OCI-M1 (cell line): ENCODE measurements at places on chromosomes 1 and 21.
A peak's percentile ranks its signal among the peaks of the same experiment; 100 is the strongest.

GRCh38 chr1:43066578-43066977 lies 105.5 kb downstream of the EBNA1BP2 start:
- no peak for DNase-seq

DNA sequence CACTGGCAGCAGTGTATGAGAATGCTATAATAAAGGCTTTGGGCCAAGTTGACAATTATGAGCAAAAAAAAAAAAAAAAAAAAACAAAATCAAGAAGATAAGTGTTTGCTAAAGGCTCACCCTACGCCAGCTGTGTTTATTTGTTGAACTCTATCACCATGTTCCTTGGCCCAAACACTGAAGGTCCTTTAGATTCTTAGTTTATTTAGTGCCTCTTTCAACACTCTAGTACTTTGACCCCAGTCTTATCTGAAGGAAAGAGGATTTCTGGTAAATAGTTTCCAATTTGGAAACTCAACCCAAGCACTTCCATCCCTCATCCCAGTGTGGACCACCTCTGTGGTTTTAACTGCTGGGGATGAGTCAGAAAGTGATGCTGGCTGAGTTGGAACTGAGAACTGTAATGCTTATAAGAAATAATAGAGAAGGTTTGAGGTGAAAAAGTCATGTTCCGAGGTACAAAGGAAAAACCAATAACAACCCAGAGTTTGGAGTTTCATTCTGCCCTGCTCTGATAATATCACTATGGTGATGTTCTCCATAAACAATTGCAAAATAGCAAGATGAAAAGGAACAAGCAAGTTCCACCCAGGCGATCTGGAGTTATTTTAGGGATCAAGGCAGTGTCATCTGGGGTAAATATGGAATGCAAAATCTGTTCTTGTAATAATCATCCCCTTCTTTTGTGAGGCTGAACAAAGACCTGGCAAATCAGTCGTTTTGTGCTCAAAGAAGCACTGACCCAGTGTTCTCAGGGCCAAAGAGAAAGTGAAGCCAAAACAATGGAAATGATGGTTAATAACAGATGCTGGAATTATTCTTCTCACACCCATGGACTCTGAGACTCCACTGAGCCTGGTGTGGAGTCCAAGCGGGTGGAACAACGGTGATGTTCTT lies 19.7 kb upstream of the CAPZB start:
- DNase-seq: peak; percentile 54

DNA sequence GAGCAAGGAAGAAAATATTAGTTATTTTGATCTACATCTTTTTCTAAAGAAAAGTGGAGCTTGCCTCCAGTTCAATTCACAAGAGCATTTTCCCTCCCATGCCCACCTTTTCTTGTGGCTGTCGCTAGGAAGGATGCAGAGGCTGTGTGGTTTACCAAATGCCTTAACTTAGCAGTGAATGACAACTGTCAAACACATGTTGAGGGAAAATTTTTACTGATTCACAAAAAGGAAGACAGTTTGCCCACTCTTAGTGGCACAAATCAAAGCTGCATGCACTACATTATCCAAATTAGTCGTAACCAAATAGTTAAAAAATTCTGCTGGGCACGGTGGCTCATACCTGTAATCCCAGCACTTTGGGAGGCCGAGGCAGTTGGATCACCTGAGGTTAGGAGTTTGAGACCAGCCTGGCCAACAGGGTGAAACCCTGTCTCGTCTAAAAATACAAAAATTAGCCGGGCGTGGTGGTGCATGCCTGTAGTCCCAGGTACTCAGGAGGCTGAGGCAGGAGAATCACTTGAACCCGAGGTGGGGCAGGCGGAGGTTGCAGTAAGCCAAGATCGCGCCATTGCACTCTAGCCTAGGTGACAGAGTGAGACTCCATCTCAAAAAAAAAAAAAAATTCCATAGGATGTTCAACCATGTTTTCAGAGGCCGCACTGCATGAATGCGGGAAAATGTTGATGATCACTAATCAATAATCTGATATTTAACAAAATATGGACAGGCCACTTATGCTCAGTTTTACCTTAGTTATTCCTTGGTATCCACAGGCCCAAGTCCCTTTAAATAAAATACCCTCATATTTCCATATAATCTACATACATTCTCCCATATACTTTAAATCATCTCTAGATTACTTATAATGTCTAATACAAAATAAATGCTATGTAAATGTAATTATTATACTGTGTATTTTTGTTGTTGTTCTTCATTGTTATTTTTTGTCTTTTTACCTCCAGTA lies 9.0 kb downstream of the COX20 start:
- DNase-seq: no peak

DNA sequence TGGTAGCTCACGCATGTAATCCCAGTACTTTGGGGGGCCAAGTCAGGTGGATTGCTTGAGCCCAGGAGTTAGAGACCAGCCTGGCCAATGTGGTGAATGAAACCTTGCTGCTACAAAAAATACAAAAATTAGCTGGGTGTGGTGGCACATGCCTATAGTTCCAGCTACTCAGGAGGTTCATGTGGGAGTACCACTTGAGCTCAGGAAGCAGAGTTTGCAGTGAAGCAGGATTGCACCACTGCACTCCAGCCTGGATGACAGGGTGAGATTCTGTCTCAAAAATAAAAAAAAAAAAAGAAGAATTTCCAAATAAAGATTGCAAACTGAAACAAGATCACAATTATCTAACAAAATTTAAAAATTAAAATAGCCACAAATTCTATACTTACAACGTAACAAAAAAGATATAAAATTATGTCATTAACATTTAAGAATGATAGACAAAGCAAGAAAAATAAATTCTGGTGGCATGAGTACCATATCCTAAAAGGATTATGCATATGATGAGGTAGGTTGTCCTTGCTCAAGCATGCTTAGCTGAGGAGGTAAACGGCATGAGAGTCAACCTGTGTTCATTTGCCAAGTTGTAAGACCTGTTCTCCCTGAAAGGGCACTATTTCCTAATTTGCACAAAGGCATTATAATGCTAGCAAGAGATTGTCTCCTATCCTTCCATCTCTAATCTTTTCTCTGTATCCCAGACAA lies 20.2 kb downstream of the IPP start:
- DNase-seq: no peak

GRCh38 chr1:168285521-168285790 lies 4.8 kb downstream of the TBX19 start:
- no peak for DNase-seq

GRCh38 chr1:217389895-217390294 lies 241.0 kb downstream of the GPATCH2 start:
- no peak for DNase-seq

DNA sequence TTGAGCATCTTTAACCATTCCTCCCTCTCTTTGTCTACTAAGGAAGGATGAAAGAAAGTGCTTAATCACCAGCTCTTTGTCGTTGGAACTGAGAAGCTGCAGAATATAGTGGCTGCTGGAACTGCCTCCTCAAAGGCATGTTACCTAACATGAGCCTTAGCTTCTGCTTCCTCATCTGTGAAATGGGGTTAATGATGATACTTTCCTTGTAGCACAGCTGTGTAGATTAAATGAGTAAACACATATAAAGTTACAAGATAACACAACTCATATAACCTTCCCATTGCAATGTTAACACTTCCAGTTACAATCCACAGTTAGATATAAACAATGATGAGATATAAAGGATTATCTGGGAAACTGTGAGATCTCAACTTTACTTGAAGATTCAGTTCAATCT lies 48.4 kb upstream of the ZNF326 start:
- DNase-seq: no peak

- no peak for DNase-seq
Observed at GRCh38 chr21:17781524-17781923, 37.6 kb downstream of the C21orf91 start.

- DNase-seq: no peak
Observed at GRCh38 chr1:206580438-206581113, 31.7 kb downstream of the EIF2D start.

DNA sequence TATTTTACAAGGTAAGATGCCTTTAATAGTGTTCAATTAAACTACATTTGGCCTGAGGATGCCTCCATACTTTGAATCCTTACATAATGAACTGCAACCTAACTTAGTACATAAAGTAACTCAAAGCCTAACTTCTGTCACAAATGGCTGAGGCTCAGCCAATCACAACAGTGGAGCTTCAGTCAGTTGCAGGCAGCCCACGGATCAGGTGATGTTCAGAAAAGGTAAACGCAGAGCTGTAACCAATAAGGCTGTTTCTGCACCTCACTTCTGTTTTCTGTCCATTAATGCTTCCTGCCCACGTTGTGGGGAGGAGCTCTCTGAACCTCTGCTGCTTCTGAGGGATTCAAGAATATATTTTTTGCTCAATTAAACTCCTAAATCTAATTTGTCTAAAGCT lies 94.8 kb upstream of the KIAA0040 start:
- DNase-seq: peak; percentile 46

- DNase-seq: no peak
Observed at GRCh38 chr1:2458687-2459086, 17.4 kb upstream of the PLCH2 start.

- DNase-seq: no peak
Observed at GRCh38 chr1:32644426-32644825, 5.9 kb downstream of the ZBTB8OS start.

GRCh38 chr1:67532452-67533216 lies 102.4 kb upstream of the SERBP1 start:
- DNase-seq: peak; percentile 81

- no peak for DNase-seq
Observed at GRCh38 chr1:37813529-37814145, 5.6 kb upstream of the YRDC start.

- DNase-seq: no peak
Observed at GRCh38 chr1:228925691-228926090, 190.4 kb downstream of the RHOU start.

DNA sequence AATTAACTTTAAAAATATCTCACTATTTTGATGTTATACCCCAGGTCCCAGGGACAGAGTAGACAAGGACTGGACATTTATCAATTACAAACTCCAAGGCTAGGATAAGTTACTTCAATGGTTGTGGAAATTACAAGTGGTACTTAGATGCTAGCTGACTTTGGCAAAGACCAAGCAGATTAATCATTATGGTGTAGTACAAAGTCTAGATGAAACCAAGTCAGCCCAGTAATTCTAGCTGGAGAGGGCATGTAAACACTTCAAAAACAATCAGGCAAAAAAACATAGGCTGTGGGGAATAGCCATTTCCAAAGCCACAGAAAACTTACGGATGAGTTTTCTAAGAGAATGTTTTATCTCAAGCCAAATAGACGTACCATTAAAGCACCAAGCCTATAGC lies 124.5 kb downstream of the TSEN15 start:
- DNase-seq: no peak

- DNase-seq: no peak
Observed at GRCh38 chr1:12464598-12465056, 153.4 kb downstream of the DHRS3 start.

GRCh38 chr1:227958617-227959324 lies 11.0 kb upstream of the WNT9A start:
- no peak for DNase-seq

DNA sequence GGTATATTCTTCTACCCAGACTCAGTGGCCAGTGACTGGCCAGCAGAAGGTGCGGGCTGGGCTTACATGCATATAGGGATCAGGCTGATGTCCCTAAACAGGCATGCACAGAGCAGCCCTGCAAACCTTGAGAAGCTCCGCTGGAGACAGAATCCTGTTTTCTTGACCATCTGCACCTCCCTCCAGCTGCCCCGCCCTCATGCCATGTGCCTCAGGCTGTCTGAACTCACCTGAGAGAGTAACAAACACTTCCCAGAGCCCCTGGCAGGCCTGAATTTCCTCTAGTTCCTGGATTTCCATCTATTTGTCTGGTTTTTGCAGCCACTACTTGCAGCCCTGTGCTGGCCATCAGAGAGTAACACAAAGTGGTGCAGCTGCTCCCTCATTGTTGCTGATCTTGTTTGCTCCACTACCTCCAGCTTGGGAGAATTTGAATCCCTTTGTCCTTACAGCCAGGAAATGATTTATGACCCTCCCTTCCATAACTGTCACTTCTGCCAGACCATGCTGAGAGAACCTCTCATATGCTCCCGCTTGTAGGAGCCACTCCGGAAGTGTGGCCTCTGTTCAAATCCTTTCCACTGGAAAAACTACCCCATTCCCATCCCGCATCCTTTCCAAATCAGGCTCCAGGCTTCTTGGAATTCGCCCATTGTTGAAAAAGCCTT lies 113.6 kb downstream of the NMNAT2 start:
- DNase-seq: no peak

- peak; percentile 75 for DNase-seq
Observed at GRCh38 chr1:62144238-62144831, 50.3 kb upstream of the L1TD1 start.

GRCh38 chr1:63601912-63602311 lies 8.7 kb downstream of the PGM1 start:
- no peak for DNase-seq

DNA sequence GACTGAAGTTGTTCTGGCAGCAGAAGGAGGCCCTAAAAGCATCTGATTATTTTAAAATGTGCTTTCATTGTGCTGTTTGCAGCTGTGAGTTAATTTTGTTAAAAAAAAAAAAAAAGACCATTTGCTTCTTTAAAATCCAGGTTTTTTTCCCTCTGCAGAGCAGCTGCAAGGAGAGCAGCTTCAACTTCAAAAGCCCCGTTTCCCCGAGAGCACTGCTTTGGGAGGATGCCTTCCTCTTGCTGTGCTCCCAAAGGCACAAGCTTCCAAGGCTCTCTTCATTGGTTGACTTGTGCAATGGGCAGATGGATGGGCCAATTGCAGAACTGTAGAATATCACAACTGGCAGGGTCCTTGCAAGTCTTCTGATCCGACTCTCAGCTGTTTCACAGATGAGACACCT lies 459.2 kb upstream of the PKN2 start:
- DNase-seq: no peak

DNA sequence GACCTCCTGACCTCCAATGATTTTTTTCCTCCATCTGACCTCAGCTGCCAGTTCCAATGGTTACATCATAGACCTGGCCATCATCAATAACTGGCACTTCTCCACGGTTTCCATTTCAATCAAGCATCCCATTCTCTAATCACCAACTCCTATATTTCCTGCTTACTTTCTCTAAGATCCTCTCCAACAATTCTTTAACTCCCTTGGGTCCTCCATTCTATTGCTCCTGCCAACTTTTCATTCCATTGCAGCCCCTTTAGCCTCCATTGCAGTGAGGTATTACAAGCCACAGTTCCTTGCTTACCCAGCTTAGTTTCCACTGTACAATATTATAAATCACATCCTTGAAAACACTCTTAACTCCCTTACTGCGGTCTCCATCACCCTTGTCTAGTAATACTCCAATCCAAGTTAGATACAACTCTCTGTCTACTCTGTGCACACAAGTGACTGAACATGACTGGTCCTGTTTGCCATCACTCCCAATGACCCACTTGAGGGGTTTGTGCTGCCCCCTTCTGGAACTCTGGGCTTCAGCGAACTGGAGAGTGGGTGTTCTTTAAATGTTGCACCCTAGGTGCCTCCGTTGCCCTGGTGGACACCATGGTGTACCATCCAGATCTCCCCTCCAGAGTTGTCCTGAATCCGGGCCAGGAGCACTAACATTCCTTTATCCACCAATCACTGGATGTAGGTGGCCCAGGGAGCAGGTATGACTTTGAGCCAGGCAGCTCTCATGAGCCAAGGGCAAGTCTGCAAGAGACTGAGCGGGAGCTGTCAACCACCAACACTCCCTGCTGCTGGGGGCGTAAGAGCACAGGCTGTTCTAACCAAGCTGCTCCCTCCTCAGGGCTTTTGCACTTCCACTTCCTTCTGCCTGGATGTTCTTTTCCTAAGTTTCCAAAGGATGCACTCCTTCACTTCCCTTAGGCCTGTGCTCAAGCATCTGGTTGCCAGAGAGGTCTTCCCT lies 3.7 kb upstream of the FNDC7 start:
- peak; percentile 48 for DNase-seq
